OCI-LY7 (cell line): ENCODE measurements at places on chromosomes 6 and 20. TPM values are rescaled to one million over a fixed set of nuclear protein-coding genes. Genes with fewer than 3 reads are reported as not detected.

FAM209A gene
- total RNA-seq, result 0.70 TPM in 1 of 2 replicates, not detected in the other

CLPSL2 gene
- total RNA-seq, result not detected in 2 replicates

SPATS1 gene
- total RNA-seq, result not detected in 2 replicates

CCN6 gene
- total RNA-seq, result not detected in 2 replicates

ABHD12 gene
- total RNA-seq, result 12.0 and 12.9 TPM in 2 replicates

SLC17A2 gene
- not detected in 2 replicates for total RNA-seq

PRL gene
- total RNA-seq, result not detected in 2 replicates

KHDC1 gene
- 22.3 and 22.6 TPM in 2 replicates for total RNA-seq

LY6G6F gene
- not detected in 2 replicates for total RNA-seq

BMP5 gene
- total RNA-seq, result not detected in 2 replicates

CLVS2 gene
- not detected in 2 replicates for total RNA-seq

TUBB1 gene
- total RNA-seq, result 0.11 and 0.13 TPM in 2 replicates
